ENCODE measurements at places on chromosomes 4 and X.

DNA sequence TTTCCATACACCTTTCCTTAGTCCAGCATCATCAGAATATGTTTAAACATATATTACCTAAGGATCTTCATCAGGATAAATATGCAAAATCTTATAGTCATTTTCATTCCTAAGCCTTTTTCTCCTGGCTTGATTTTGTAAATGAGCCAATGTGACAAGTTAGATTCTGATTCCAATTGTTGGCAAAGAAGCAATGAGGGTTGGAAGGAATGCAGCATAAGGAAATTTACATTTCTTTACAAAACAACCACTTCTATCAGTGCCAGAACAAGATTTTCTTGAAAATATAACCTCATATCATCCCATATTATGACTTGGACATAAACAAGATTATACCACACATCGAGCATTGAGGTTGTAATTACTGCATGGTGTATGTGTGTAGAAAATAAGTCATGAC, 508.1 kb downstream of the TRAM1L1 start:
- no peak for DNase-seq

GRCh38 chrX:19225909-19226308, 103.6 kb upstream of the ADGRG2 start:
- DNase-seq = no peak

DNA sequence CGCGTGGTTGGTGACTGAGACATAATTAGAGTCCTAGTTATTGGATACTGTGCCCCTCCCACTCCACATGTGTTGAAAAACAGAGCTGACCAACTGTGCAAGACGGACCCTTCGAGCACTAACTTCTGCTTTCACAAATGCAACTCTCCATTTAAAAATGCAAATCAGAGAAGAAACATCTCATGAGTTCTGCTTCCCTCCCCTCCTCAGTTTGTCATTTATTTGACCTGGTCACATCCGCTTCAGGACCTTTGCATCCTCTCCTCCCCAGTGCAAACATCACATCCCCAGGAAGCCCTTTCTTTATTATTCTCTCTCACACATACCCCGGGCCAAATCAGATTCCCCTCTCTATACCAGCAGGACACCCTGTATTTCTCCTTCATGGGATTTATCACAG, 38.1 kb upstream of the NOCT start:
- no peak for DNase-seq

GRCh38 chrX:23003116-23003515, 3.4 kb downstream of the DDX53 start:
- no peak for DNase-seq

DNA sequence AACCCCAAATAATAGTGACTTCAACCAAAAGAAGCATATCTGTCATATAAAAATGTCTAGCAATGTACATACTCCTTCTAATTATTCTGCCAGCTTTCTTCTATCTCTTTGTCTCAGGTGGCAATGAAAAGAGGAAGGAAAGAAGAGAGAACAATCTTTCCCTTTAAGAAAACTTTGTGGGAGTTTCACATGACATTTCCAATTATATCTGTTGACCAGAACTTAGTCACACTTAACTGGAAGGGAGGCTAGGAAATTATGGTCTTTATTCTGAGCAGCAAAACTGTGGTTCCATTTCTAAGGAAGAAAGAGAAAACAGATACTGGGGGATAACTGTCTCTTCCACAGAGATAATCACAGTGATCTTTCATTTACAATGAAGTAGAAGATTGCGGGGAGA, 12.9 kb upstream of the MAOA start:
- DNase-seq = no peak

- no peak for DNase-seq
Measured at GRCh38 chr4:5052204-5052702, 973 bp downstream of the STK32B start.

- no peak for DNase-seq
Measured at GRCh38 chr4:54541426-54542118, 116.2 kb upstream of the KIT start.
